ENCODE measurements at places on chromosomes 12 and 14.

DNA sequence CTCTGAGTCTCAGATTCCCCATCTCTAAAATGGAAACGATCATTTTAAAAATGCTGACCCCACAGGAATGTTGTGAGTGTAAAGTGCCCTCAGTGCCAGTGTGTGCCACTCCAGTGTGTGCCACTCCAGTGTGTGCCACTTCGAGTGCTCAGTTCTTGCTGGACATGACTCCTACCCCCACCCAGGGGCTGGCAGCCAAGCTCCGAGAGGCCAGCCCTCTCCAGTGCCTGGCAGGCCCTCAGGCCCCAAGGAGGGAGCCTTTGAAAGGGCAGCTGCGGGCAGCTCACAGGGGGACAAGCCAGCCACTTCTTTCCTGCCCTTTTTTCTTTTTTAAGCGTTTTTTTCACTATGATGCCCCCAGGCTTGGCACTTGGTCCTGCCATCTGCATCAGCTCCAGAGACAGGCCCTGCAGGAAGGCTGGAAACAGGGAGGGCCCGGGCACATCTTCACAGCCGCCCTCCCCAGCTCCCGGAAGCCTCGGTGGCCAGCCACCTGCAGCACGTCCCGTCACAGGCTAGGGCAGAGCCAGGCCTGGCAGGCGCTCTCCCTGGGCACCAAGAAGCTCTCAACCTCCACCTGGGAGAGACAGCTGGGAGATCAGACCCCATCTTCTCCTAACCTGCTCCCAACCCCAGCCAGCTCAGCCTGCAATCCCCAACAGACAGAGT, 29.8 kb downstream of the NCOR2 start:
- DNase-seq, result no peak

GRCh38 chr12:45349916-45350315, 134.0 kb downstream of the ANO6 start:
- DNase-seq, result peak; percentile 50

- no peak for DNase-seq
These were observed 38.9 kb upstream of the DICER1 start for GRCh38 chr14:95196268-95196667.

DNA sequence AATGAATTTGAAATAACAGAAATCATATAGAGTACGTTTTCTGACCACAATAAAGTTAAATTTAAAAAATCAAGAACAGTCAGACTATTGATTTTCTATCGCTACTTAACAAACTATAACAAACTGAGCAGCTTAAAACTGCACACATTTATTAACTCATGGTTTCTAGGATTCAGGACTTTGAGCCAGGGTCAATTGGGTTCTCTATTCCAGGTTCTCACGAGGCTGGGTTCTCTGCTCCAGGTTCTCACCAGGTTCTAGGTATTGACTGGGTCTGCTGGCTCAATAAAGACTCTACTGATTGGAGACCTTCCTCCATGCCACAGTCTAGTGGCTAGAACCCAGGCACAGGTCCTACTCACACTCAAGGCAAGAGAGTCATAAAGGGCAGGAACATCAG, 22.8 kb downstream of the ABCC9 start:
- no peak for DNase-seq

DNA sequence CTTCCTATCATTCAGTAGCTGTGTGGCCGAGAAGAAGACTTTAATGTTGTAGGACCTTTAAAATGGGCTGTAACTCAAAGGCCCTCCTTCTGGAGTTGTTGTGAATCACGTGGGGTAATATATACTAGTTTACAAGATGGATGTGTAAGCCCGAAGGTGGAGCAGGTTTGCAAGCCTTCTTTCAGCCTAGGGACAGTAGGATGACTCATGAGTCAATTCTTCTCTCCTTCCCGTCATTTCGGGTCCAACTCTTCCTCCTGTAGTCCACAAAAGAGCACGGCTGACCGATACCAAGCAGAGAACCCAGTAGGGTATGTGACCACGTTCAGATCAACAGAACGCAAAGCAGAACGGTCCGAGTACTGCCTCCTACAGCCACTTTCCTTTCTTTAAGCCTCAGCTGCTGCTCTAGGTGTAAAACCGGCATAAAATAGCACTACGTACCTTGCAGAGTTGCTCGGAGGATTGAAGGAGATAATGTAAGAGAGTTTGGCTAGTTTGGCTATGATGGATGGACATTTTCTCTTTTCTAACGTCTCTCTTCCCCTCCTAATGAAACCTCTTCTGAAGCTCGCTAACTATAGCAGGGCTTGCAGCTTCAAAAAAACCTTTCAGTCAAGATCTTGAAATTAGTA, 1.3 kb upstream of the RASSF3 start:
- peak; percentile 67 for DNase-seq

GRCh38 chr14:71290960-71291466, 383.8 kb downstream of the PCNX1 start:
- DNase-seq, result peak; percentile 80

DNA sequence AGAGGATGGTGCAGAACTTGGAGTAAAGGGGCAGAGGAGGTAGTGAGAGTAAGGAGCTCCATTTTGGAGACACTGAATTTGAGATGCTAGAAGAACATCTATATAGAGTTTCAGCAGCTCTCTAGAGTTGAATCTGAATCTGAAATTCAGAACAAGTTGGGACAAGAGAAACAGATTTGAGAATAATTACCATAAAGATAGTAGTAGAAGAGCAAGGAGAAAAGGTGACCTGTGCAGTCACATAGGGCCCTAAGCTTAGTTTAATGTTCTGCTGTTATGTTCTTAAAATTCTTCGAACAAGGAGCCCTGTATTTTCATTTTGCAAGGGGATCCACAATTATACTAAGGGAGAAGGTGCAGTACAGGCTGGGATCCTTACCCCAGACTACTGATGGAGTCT, 7.4 kb downstream of the REM2 start:
- no peak for DNase-seq

DNA sequence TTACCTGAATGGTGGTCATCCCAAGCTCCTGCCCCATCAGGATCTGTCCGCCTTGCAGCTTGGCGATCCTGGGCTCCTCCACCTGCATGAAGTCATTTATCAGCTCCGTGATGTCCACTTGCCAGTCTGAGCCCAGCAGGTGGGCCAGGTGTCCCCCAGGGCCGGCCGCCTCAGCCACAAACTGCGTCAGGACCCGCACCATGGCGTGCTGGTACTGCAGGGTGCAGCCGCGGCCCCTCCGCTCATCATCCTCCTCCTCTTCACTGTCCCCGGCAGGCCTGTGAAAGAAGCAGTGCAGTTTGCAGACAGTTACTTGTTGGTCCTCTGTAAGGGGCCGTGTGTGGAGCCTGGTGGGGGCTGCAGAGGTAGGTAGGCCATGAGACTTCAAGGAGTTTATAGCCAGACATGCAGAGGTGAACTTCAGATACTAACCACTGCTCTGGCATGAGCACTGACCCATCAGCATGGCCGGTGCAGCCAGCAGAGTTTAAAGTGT, 228.5 kb downstream of the GLT1D1 start:
- DNase-seq, result no peak

DNA sequence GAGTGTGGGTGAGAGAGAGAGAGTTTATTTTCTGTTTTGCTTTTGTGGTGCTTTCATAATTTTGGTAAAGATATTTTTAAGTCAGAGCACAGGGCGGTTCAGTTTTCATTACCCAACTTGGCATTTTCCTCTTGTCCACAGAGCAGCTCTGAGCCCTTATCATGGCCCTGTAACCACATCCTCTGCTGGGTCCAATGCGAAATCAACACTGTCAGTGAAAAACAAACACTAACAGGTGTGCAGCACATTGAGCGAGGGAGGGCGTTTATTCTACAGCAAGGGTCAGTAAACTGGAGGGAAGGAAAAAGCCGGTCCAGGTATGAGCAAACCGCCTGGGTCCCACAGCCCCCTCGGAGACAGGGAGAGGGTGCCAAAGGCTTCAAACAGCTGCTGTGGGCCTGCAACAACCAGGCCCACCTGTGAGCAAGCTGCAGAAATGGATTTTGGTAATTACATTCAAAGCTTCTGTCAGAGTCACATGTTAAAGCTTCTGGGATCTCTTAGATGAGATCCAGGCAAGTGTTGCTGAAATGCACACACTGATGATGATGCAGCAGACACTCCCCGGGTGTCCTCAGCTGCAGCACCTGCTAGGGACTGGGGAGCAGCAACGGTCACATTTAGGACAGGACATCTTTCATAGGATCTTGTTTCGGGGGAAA, 132.7 kb upstream of the DYRK2 start:
- DNase-seq, result no peak

DNA sequence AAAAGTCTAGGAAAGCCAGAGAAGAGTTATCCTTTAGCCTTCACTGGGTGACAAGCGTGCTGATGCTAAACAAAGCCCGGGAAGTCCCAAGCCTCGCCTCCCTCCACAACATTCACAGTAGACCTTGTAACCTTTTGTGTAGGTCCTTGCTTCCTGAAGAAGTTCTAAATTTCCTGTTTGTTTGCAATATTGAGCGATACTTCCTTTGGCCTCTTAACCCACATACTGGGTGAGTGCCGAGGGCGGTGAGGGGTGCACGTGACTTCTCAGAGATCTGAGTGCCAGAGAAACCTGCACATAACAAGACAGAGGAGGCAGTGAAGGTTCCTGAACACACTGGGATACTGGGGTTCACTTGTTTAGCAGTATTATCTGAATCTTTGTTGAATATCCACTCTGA, 134.3 kb downstream of the PLXNC1 start:
- no peak for DNase-seq

DNA sequence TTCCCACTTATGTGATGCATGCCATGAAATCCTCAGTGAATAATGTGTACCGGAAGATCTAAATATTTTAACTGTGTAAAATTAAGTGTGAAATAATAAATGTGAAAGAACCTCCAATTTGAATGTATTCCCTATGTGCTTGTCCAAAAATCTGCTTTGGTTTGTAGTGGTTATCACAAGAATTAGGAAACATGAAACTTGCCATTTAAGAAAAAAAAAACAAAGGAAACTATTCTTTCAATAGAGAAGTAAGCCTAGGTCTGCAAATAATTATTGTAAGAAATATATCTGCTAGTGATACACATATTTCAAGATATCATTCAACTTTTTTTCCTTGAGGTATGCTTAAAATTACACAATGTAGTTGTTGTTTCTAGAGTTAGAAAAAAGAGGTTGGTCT, 500.4 kb downstream of the SLC6A15 start:
- DNase-seq, result no peak

DNA sequence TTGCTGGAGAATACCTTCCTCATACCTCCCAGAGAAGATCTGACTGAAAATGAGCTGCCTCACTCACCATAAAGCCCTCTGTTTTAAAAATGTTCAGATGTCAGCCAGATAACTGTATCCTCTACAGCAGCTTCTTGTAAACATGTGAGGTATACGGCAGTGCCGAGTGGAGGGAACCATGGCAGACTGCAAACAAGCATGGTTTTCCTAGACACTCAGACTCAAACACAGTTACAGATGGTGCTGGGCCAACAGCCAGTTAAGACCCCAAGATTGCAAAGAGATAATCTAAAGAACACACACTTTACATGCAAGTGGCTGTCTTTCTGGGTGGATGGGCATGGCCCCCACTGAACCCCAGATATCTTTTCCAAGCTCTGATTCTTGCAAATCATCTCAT, 16.6 kb upstream of the CCDC177 start:
- DNase-seq, result no peak

GRCh38 chr12:130591736-130592135, 124.4 kb downstream of the RIMBP2 start:
- no peak for DNase-seq

DNA sequence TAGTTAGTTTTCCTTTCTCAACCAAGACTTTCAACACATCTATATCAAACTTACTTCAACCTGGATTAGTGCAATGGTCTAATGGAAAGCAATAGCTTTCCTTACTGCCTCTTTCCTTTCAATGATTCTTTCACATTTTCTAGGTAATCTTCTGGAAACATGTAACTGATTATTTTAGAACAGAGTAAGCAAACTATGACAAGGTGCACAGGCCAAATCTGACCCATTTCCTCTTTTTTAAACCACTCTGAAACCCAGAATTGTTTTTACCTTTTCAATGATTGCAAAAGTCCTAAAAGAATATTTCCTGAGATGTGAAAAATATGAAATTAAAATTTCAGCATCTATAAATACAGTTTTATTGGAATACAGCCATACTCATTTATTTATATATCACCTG, 81.6 kb upstream of the TMTC2 start:
- no peak for DNase-seq

DNA sequence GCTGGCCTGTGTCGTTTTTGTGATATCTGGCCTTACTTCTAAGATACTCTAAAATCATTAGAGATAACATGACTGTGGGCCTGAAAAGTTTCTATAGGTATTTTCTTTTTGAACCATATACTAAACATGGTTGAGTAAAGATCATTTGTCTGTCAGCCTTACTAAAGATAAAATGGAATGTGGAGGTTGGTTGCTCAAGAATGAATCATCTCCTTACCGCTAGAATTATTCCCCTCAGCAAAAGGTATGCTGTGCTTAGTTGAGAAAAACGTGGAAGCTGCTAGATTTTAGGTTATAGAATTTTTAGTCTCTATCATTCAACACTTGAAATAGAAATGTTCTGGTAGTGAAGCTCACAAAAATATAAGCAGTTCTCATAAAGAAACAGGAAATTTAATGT, 407.3 kb downstream of the AEBP2 start:
- DNase-seq, result peak; percentile 72

- no peak for DNase-seq
These were observed 25.1 kb downstream of the CPNE8 start for GRCh38 chr12:38880288-38880687.

GRCh38 chr12:46886541-46887041, 60.8 kb upstream of the SLC38A4 start:
- DNase-seq, result peak; percentile 40
